ENCODE measurements at places on chromosomes 7 and 10.

- DNase-seq = no peak
Measured at GRCh38 chr7:2654059-2654458, 22.3 kb downstream of the TTYH3 start.

DNA sequence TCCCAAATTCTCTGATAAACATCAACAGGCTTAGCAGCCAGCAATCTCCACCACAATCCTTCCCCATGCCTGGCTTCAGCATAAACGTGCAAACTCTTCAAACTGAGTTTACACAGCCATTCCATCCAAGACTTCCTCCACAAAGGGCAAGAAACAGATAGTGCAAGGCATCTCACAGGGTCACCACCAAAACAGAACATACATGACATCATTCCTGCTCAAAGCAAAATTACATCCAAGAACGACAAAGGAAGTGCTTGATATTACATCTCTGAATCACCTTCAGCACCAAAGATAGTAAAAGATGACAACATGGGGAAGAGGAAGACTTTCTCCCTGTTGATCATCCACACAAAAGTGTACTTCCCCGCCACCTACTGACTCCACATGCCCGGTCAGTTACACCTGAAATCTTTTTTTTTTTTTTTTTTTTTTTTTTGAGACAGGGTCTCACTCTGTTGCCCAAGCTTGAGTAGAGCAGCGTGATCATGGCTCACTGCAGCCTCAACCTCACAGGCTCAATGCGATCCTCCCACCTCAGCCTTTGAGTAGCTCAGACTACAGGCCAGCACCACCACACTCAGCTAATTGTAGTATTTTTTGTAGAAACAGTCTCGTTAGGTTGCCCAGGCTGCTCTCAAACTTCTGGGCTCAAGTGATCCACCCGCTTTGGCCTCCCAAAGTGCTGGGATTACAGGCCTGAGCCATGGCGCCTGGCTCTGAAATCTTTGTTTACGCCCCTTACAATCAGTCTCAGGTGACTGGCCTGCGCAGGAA lies 127.5 kb downstream of the PARD3 start:
- DNase-seq = no peak

DNA sequence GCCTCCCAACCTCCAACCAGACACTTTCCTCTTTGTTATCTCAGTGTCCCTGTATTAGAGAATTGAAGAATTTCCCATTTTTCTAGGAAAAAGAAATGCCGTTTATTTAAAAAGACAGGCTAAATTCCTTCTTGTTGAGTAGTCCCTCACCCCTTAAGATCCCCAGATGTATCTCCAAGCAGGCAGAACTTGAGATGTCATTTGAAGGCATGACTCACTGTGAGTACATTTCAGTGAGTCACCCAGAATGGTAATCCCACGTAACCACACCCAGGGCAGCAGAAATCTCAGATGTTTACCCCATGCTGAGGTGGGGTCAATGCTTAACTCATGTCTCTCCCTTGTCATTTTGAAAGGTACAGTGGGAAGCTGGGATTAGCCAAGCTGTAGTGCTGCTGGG lies 4.4 kb downstream of the ZNF655 start:
- no peak for DNase-seq

DNA sequence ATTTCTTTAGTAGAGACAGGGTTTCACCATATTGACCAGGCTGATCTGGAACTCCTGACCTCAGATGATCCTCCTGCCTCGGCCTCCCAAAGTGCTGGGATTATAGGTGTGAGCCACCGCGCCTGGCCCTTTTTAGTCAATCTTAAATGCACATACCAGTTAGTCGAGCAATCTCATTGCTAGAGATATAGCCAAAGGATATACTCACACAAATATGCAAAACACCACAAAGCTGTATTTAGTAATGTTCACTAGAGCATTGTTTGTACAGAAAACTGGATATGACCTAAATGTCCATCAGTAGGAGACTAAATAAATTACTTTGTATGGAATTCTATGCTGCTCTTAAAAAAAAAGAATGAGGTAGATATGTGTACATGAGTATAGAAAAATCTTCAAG lies 24.5 kb upstream of the IL6 start:
- no peak for DNase-seq

GRCh38 chr10:47187592-47187991 lies 112.4 kb upstream of the GDF10 start:
- no peak for DNase-seq

- DNase-seq = no peak
Measured at GRCh38 chr10:63123727-63124362, 9.3 kb upstream of the NRBF2 start.

DNA sequence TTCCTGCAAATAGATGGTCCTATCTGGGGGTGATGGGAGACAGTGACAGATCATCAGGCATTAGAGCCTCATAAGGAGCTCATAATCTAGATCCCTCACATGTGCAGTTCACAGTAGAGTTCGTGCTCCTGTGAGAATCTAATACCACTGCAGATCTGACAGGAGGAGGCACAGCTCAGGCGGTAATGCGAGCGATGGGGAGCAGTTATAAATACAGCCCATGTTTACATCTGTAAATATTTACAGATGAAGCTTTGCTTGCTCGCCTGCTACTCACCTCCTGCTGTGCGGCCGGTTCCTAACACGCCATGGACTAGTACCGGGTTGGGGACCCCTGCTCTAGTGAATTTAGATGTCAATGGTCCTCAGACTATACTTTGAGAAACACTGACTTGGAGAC lies 17.0 kb upstream of the CDCA7L start:
- DNase-seq = no peak

- no peak for DNase-seq
Measured at GRCh38 chr10:132094581-132095234, 29.0 kb downstream of the JAKMIP3 start.

DNA sequence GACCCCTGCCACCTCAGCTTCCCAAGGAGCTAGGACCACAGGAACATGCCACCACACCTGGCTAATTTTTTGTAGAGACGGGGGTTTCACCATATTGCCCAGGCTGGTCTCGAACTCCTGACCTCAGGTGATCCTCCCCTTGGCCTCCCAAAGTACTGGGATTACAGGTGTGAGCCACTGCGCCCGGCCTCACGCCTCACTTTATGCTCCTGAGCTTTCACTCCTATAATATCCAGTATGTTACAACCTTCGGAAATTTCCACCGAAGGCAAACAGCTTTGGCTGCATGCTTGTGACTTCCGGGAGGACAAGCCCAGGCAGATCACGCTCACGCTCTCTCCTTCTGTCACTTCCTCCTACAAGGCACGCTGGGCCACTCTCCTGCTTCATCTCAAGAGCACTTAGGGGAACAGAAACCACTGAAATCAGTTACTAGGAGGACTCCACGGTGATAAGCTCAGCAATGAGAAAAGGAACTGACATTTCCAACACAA lies 4.4 kb upstream of the MAD1L1 start:
- DNase-seq = no peak

DNA sequence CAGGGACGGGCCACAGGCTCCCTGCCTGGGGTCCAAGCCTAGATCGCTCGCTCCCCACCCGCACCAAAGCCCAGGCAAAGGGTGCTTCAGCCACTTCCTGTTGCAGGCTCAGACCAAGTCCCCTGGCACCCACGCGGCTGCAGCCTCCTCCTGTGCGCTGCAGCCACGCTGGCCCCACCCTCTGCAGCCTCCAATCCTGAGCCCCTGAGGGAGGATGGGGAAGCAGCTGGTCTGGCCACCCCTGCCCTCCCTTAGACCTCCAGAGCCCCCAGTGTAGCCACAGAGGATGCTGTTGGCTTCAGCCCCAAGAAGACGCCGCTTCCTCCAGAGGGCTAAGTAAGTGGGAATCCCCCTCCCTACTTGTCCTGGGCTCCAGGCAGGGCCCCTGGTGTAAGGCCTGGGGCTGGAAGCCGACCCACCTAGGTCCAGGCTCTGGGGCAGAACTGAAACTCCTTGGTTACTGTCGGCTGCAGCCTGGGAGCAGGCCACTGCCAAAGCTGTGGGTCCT lies 9.4 kb downstream of the LIMK1 start:
- no peak for DNase-seq

GRCh38 chr10:92342796-92343195 lies 51.8 kb downstream of the MARCHF5 start:
- DNase-seq = no peak

DNA sequence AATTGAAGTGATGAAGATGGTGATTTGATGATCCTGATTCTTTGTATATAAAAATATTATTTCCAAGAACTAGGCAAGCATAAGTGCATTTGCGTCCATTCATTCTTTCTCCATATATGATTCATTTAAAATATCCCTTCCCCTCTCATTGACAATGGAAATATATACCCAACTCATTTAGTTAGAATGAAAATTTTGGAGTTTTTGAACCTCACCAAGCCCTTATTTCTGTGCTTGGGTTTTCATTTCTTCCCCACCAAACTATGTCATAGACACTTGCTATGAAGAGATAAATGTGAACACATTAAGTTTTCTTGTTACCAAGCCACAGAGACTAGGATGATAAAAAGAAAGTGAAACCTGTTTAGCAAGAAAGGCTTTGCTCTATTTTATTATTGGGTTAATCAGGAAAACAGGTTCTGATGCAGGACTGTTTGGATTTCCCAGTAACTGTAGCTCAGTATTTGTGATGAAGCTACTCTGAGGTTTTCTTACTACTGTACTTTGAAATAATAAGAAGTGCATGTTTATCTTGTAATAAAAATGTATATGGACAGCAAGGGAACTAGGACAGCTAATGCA lies 68.3 kb downstream of the ITGB1 start:
- no peak for DNase-seq

DNA sequence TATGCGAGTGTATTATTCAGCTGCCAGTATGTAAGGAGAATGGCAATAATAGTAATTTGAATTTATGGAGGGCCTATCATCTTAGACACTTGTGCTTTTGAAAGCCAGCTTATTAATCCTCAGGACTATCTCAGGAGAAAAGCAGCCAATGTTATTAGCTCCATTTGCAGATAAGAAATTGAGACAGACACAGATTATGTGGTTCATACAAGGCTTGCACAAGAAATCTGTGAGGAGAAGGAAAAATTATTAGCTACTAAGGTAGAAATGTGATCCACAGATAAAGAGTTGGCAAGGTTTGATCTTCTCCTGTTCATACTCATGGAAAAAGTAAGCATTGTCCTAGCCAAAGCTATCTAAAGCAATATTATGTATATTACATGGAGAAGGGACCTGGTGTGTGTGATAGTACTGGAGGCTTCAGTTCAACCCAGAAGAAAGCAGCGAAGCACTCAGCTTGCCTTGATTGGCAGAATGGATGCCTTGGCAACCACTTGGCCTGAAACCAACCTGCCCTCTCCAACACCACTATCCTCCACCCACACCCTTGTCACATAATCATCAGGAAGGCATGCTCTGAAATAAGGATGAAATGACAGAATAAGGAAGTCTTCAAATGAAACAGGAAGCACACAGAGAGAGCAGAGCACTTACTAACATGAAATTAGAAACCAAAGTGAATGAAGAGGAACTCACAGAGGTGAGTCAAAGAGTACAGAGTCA lies 18.0 kb downstream of the MACC1 start:
- DNase-seq = peak; percentile 21

DNA sequence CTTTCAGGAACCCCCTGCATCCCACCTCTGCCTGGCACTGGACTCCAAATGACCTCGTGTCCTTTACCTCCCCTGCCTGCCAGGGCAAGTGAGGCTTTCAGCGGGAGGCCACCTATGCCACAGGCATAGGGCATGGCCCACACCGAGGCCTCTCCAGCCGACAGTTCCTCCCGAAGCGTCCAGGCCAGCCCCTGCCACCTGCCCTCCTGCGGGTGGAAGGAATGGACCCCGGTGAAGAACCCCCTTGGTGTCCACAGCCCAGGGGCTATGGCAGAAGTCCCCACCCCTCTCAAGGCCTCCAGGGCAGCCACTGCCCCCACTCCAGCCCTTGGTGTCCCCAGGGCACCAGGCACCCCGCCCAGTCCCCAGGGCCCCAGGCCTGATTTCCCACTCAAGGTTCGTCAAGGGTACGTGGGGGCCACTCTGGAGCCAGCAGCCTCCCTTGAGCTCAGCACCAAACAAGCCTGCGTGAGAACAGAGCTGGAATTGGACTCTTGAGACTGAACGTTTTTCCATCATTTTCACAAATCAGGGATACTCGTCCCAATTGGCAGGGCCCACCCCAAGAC lies 3.1 kb downstream of the FUOM start:
- no peak for DNase-seq

DNA sequence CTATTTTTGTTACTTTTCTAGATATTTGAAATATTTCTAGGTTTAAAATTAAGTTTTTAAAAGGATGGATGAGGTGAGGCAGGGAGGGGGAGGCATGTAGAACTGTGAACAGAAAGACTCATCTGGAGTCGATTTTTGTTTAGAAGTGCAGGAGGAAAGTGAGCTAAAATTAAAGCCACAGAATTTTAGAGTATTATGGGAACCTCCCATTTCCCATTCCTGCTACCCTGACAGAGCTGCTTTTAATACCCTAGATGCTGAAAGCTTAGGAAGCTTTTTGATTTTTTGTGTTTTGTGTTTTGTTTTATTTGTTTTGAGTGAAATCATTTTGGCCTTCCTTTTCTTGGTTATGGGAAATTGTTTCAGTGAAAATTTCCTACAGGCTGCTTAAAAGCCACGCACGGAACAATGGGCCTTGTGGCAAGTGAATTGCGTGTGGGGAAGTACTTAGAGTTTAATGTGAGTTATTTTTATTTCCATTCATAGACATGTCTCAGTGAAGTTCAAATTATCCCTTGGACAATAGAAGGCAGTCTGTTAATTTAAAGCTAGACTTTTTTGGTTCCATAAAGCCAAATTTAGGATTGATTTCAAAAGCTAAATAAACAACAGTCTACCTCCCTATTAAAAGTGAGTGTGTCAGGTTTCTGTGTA lies 102.0 kb upstream of the HDAC9 start:
- DNase-seq = no peak

GRCh38 chr10:86663046-86663345 lies 5.3 kb upstream of the LDB3 start:
- DNase-seq = no peak

GRCh38 chr7:134690016-134690415 lies 43.4 kb downstream of the BPGM start:
- no peak for DNase-seq

DNA sequence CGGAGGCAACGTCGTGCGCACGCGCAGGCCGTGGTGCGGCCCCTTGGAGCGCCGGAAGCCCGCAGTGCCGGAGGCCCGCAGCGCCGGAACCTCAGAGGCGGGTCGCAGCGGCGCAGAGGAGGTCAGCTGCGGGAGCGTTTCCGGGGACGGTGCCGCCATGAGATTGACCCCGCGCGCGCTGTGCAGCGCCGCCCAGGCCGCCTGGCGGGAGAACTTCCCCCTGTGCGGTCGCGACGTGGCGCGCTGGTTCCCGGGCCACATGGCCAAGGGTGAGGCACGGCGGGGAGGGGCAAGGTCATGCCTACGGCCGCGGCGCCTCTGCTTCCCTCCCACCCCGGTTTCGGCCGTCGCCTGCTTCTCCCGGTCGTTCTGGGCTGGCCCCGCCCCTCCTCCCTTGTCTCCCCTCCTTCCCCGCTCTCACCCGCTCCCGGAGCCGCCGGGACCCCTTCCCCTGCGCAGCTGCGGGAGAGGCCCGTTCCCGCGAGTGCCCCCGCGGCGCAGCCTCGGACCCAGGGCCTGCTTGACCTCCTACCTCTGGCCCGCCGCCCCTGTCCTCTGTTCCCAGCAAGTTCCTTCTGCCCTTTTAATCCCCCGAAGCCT lies at the start of gene MTG1:
Gene MTG1, plus strand, starts transcription at position 94 of the 600 bp plus-strand sequence. Its CDS starts 64 bp downstream, at position 158.
- DNase-seq = peak; percentile 76

Data from urinary bladder (tissue), 4 donors.